ENCODE measurements at places on chromosomes 3 and 15. TPM values are rescaled to one million over a fixed set of nuclear protein-coding genes. Genes with fewer than 3 reads are reported as not detected.

The GOLGA6B gene
- total RNA-seq = not detected

The TMEM266 gene
- total RNA-seq = 0.34 TPM

The SIDT1 gene
- 2.3 TPM for total RNA-seq

The COLQ gene
- under 0.01 TPM for total RNA-seq

The LXN gene
- 1.4 TPM for total RNA-seq
